Myocyte (in vitro differentiated cells): ENCODE measurements at places on chromosomes 5 and 9.

DNA sequence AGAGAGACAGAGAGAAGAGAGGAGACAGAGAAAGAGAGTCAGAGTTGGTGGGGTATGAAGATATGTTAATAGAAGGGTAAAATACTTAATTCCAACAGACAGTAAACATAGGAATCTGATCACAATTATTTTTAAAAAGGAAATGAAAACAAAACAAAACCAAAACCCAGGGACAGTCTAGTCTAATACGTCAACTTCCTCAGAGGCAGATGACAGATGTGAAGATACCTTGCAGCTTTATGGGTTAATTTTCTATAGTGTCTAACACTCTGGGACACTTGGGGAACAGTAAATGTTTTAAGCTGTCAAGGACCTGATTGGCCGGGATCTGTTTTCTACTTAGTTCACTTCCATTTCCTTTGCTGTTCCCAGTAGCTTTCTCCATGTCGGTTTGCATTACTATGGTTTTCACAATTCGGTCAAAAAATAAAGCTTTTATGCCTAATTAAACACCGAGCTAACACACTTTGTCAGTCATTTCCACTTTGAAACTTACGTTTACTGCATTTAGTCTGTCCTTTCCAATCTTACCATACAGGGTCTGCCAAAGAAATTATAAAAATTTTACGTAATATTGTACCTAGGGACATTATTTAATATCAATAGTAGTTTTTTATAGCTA is 216.5 kb downstream of the MCTP1 start:
- no peak for DNase-seq

GRCh38 chr5:38557308-38557710 is 863 bp upstream of the LIFR start:
- DNase-seq: no peak

DNA sequence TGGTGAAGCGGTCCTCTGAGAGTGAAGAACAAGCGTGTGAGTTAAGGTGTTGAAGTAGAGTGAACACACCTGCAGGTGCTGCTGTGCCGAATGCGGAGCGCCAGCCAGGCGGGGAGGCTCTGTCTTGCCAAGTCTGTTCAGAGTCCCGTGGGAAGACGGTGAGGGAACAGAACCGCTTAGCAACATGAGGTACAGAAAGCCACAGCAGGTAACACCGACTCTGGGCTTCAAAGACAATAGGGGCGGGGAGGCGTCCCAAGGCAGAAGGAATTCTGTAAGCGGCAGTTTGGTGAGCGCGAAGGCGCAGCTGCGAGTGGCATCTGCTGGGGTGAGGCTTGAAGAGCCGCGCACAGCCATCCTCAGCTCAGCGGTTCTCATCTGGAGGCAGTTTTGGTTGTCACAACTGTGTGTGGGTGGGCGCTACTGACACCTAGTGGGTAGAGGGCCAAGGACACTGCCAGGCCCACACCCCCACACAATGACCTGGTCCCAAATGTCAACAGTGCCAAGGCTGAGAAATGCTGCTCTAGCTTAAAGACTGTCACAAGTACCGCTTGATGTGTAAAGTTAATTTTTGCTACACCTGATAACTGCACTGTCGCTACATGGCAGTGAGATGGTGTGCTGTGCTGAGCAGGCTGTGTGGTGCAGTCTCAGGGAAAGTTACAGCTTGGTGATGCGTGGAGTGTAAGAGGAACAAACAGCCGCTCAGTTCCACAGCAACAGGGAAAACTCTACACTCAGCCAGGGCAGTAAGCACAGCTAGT is 67.4 kb upstream of the TBC1D9B start:
- DNase-seq: peak; percentile 36

GRCh38 chr5:14873093-14873492 is 1.5 kb upstream of the ANKH start:
- no peak for DNase-seq

DNA sequence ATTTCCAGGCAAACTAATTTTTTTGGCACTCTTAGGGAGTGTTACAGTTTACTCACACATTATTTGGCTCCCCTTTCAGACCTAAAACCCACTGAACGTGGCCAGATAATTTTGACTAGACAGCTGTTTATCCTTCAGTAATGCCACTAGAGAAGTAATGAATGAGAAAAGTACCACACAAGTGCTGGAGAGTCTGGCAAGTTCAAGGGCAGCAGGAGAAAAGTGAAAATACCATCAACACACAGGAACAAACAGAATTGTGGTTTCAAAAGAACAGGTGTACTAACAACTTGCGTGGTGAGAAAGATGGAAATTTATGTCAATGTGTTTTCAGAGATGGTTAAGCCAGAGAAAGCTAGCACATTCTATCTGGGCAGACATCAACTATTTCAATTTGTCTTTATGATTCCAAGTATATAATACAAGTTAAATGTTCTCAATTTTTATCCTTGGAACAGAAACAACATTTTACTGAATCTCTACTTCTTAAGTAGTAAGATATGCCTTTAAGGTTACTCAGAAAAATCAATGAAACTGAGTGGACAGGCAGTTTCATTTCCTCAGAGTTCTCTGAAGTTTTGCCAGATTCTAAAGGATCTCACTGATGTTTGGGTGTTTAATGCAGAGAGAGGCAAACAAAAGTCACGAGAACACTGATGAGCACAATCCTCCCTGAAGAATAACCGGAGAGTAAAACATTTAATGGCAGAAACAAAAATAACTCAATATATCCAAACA is 91.0 kb downstream of the ARSB start:
- DNase-seq: peak; percentile 71

GRCh38 chr5:83554686-83555085 is 83.1 kb downstream of the VCAN start:
- DNase-seq: no peak

DNA sequence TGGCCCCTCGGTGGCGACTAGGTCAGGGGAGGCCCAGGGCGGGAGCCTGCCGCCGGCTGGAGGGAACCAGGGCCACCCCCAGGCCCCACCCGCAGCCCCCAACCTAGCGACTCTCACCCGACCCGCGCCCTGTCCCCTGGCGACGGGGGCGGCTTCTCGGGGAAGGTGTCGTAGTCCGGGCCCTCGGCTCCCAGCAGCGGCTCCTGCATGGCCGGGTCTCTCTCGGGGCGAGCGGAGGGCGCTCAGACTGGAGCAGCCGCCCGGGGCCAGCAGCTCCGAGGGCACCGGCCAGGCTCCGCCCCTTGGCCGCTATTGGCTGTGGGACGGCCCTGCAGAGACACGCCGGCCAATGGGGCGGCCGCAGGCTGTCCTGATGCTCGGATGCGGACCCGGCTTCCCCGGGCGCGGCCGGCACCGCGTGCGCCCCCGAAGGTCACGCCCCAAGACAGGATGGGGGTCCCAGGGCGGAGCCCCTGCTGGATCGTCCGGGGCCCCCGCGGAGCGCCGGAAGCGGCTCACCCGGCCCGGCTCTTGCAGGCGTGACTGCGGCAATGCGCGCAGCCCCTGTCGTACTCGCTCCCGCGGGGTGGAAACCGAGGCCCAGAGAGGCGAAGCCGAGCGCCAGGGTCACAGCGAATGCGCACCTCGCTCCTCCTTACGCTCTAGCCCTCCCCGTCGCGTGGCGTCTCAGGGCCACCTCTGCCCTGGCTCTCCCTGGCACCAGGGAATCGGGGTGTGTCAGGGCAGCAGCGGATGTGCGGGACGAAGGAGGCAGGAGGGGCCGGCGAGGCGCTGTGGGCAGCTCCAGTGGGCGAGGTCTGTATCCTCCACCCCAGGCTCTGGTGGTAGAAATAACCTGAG is at the start of gene SLC2A6:
Gene SLC2A6 (minus strand): TSS at position 249 of the 861 bp plus-strand sequence. CDS start 40 bp downstream, at position 209.
- DNase-seq: peak; percentile 84

- no peak for DNase-seq
Observed at GRCh38 chr9:132634327-132634726, 35.5 kb downstream of the DDX31 start.

GRCh38 chr5:36722900-36723299 is 116.5 kb downstream of the SLC1A3 start:
- DNase-seq: peak; percentile 55

- DNase-seq: peak; percentile 51
Observed at GRCh38 chr5:32916648-32917047, 205.5 kb downstream of the NPR3 start.

DNA sequence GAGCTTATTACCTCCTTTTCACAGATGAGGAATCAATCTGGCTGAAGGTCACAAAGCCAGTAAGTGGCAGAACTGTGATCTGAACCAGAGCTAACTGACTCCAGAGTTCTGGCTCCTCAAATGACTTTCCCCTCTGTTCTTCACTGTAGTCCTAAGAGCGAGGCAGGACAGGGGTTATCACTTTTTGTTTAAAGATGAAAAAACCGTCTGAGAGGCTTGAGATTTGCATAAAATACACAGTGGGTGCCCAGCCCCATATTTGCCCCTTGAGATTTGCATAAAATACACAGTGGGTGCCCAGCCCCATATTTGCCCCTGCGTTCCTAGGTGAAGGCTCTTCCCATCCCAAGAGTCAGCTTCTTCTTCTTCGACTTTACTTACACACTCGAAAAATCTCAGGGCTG is 667 bp downstream of the FBXO10 start:
- peak; percentile 52 for DNase-seq

DNA sequence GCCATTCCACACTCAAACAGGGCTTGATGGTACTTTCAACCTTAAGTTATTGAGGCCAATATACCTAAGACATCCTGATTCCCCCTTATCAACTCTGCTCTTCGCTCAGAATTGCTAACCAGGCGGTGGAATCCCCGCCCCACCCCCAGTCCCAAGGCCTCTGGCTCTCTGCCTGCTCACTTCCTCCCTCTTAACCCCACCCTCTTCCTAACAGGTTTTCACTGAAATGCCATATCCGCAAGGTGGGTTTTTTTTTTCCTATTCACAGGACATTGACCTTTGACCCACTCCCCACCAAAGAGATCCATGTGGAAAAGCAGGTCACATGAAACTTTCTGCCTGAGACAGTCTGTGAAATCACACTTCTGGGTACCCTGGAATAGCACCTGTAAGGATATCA is 66.6 kb upstream of the IFNK start:
- DNase-seq: no peak

- no peak for DNase-seq
Observed at GRCh38 chr5:80070338-80071056, 35.3 kb downstream of the THBS4 start.

GRCh38 chr9:38171926-38172325 is 102.9 kb upstream of the SHB start:
- no peak for DNase-seq

DNA sequence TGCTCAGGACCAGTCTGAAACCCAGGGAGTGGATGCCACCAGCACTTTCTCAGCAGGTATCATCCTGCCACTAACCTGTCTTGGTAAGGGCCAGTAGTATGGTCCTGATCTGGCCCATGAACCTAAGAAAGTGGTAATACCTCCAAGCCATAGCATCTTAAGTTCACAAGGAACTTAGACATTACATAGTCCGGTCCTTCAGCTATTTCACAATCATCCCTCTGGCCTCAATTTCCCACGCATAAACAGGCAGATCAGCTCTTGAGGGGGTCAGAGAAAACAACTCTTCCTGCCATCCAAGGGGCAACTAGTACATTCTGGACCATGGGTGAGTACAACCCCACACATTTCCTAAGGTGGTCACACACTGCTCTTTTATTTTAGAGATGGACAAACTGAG is 88.2 kb downstream of the PPIC start:
- no peak for DNase-seq

DNA sequence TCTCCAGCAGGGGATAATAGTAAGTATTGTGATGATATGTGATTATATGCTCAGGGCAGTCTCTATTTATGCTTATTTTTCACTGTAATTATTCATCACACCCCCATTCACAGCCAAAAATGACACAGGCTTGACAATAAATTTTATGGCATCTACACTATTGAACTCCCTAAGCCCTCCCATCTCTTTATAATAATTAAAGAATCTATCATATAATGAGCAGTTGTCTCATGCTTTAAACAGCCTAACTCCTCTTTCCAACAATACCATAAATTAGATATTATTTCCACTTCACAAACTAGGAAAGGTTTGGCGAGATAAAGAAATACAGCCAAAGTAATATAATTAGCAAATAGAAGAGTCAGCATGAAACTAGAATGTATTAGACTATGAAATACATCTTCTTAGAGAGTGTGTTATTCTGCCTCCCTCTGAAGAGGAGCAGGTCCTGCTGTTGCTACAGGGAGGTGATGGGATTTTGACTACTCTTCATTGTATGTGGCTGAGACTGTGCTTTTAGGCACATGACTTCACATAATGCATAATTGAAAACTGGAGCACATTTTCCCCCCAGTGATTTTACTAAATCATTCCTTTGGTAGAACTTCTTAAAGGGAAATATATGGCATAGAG is 488.8 kb downstream of the HTR1A start:
- no peak for DNase-seq

DNA sequence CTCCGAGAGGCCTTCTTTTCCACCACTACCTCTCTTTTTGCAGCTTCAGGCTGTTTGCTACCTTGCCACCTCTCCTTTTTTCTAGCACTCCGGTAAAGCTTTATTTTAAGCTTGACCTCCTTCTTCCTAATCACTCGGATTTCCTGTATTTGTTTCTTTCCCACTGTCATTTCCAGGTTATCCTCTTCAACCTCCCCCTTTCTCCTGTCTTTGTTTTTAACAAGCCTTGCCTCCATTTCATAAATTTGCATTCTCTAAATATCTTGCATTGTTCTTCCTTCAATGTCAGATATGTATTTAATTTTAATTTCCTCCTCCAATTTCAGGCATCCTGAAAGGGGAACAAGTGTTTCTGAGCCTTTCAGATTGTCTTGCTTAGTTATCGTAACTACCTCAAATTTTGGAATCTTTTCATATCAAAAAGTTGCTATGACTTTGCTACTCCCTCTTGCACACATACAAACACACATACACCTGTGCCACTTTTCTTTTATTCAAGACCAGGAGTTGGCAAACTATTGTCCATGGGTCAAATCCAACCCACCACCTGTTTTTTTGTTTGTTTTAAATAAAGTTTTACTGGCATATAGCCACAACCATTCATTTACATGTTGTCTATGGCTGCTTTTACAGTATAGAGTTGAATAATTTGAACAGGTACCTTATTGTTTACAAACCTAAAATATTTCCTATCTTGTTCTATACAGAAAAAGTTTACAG is 22.7 kb downstream of the DPYSL3 start:
- DNase-seq: no peak

- DNase-seq: peak; percentile 31
Observed at GRCh38 chr9:136902259-136902821, 16.0 kb downstream of the TRAF2 start.

GRCh38 chr5:139340051-139340450 is 1.6 kb upstream of the PAIP2 start:
- DNase-seq: no peak

GRCh38 chr9:132006677-132007370 is 72.8 kb downstream of the MED27 start:
- DNase-seq: no peak
